Activated naive CD4-positive, alpha-beta T cell treated with anti-CD3 and anti-CD28 coated beads, Interleukin-2, amount 10 ng/mL, durations not matched to agents 5 hours and 36 hours (primary cell): ENCODE measurements at places on chromosomes 13 and 19. TPM values are rescaled to one million over a fixed set of nuclear protein-coding genes. Genes with fewer than 3 reads are reported as not detected.

The ADGRE2 gene
- 0.45 TPM for total RNA-seq

The PEG3 gene
- total RNA-seq = not detected

The PLK5 gene
- not detected for total RNA-seq

The CERS1 gene
- not detected for total RNA-seq

The ZNF507 gene
- 27.1 TPM for total RNA-seq

The FGF21 gene
- total RNA-seq = not detected

The RNF113B gene
- total RNA-seq = not detected

The ONECUT3 gene
- not detected for total RNA-seq

The ATP1A3 gene
- total RNA-seq = 1.3 TPM

The CGB5 gene
- total RNA-seq = not detected

The ZNF20 gene
- total RNA-seq = 3.9 TPM
